Stimulated activated memory B cell treated with anti-CD40 and anti-IgM and Interleukin-4, amounts not matched to agents 10 μg/mL and 1 μg/mL and 100 μg/mL, for 72 hours (primary cell): ENCODE measurements at places on chromosomes 3 and 15.

DNA sequence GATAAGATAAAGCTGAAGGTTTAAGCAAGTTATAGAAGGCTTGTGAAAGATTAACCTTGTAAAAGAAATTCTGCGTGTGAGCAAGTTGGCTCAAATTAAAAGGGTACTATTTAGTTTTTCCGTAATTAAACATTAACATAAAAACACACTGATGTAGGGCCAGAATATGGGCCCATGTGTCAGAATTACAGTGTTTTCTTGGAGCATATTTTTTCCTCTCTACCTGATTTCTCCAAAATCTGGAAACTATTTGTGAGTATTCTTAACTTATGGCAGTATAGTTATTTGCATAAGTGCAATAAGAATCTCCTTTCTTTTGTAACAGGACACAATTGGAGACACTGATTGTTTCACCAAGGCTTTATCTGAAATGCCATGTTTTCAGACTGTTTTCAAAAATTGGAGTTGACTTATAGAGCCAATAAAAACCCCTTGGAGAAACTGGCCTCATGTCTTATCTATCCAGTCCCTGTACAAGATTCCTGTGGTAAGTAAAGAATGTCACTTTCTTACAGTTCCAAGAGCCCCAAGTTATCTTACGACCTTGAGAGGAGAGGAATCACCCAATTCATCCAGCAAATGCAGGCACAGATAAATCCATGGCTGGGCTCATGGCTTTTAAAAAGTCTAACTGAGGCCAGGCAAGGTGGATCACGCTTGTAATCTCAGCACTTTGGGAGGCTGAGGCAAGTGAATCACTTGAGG lies 47.8 kb upstream of the P2RY1 start:
- no peak for ATAC-seq

- peak; percentile 77 for ATAC-seq
Observed at GRCh38 chr3:149247929-149248691, 26.5 kb upstream of the CP start.

- no peak for ATAC-seq
Observed at GRCh38 chr3:82030916-82031315, 269.5 kb upstream of the GBE1 start.

DNA sequence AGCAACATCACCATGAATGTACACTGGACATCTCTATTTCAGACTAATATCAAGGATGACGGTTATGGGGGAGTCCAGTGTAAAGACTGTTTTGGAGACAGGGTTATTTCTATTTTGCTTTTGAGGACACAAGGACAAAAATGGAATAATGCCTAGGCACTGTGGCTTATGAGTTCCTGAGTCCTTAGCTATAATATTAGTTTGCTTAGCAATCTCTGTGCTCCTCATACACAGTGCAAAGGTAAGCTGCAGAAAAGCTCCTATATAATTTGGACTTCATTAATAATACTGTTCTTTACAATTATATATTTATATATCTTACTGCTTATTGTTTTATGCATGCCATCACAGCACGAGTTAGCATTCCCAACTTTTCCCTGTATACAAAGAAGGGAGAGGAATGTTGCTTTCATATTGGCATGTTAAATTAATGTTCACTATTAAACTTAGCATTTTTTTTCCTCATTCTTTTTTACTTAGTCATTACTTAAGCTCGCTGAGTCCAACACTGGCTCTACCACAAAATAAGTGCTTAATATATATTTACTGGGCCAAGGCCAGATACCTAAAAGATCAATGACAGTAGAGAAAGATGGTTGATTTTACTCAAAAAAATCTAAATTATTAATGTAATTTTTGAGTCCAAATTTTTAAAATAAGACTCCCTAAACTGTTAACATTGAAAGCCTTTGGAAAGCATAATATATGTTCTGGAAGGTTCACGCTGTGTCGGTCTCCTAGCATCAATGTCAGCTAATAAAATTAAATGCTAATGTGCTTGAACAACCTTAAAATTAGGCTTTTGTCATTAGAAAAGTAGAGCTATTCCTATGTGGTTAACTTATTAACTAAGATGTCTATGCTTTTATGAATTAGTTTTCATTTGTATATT lies 13.8 kb downstream of the THBS1 start:
- no peak for ATAC-seq

GRCh38 chr3:45687828-45688193 lies 1.4 kb upstream of the SACM1L start:
- no peak for ATAC-seq

- ATAC-seq, result no peak
Observed at GRCh38 chr15:101697488-101697887, 26.8 kb downstream of the TARS3 start.

GRCh38 chr15:71440489-71441110 lies 325.3 kb downstream of the THSD4 start:
- ATAC-seq, result no peak

DNA sequence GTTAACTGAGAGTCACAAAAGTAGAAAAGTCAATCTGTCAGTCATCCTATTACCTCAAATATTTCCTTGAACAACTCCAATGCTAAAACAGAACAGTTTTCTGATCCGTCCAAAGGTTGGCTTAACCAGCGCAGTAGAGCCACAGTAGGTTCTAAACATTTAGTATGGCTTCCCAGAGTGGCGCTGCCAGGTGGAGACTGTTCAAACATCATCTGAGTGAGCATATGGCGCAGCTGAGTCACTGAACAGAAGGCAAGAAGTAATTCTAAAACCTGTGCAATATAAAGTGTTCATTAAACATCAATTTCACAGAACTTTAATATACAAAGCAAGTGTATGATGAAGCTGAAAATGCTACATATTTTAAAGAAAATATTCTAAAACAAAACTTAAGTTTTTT lies 19.9 kb downstream of the CIP2A start:
- ATAC-seq, result no peak

GRCh38 chr15:67109141-67110034 lies 44.0 kb downstream of the SMAD3 start:
- peak; percentile 95 for ATAC-seq

GRCh38 chr15:51735228-51736010 lies 2.0 kb downstream of the LYSMD2 start:
- ATAC-seq, result no peak

DNA sequence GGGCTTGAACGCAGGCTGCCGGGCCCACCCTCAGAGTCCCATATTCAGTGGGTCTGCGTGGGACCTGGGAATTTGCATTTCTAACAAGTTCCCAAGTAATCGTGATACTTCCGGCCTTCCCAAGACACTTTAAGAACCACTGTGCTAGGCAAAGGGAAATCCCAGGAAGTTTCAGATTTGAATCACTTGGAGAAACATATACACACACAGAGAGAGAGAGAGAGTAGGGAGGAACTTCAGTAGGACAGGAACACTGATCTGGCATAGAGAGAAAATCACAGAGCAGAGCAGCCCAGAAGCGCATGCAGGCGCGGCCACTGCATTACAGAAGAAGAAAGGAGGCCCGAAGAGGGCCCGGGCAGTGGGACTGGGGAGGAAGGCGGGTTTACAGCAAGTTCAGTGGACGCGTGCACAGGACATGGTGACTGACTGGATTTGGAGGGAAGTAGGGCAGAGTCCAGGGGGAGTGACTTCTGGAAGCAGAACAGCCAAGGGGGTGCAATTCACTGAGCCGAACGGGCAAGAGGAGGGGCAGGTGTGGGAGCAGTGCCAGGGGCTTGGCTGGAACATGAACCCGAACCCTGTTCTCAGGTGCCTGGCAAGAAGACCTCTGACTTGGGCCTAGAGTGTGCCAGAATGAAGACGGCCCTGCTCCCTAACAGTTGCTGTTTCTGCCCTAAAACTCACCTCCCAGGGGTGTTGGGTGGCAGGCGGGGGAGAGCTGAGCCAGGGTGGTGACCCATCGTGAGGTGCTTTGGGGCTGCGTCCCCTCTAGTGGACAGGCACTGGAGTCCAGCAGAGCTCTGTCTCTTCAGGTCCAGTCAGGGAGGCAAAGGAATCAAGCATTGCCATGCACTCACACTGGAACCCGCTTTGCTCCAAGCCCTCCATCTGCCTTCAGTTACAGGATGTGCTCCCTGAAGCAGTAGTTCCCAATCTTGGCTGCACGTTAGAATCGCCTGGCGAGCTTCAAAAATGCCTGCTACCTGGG lies 101.3 kb upstream of the HES1 start:
- no peak for ATAC-seq

GRCh38 chr3:56025326-56025725 lies 442.9 kb downstream of the ERC2 start:
- ATAC-seq, result no peak

- ATAC-seq, result no peak
Observed at GRCh38 chr3:130961458-130961857, 65.2 kb downstream of the ASTE1 start.

GRCh38 chr3:38112378-38112761 lies 24.6 kb downstream of the ACAA1 start:
- no peak for ATAC-seq

DNA sequence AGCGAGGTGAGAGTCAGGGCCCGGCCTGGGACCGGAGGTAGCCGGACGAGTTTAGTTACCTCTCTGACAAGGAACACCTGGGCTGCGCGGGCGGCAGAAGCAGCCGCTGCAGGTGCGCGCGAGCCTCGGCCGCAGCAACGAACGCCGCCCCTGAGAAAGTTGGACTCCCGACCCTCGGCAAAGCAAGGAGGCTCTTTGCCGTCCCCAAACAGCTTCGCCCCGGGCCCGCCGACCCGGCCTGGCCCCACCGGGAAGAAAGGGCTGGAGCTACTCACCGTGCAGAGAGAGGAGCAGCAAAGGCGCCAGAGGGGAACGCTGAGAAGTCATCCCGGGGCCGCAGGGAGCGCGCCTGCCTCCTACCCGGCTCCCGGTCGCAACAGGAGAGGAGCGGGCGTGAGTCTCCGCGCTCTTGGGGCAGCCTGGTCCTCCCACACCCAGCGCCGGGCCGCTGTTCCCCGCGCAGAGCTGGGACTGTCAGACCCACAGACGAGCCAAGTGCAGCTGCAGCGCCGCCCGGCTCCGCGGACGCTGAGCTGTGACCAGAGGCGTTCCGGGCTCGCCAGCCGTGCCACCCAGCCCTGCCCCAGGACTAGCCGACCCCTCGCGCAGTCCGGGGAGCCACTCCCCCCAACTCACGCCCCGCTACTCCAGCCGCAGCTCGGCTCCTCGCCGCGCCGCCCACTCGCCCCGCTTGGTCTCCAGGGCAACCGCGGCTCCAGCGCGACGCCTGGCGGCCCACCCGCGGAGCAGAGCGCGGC lies at the start of gene IGSF11:
TSS of gene IGSF11 (minus strand) at position 591 of the 758 bp plus-strand sequence. CDS start at position 327, 264 bp downstream.
- ATAC-seq, result peak; percentile 89
